ENCODE measurements at places on chromosomes 5 and 9.

DNA sequence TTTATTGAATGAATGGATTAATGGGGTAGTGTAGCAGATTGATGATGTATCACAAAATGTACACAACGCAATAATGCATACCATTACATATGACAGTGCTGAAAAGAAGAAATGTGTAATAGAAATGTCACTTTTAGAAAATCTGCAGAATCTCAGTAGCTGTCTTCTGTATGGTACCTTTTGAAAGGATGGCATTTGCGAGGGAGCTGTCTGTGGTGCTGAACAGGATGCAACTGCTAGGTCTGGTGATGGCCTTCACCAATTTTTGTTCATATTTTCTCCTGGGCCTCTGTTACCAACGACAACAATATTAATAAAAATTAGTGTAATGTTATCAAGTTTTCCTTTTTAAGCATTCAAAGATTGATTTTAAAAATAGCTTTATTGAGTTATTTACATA lies 36.2 kb upstream of the OTULIN start:
- peak; percentile 74 for DNase-seq

- no peak for DNase-seq
Observed at GRCh38 chr5:95471487-95471886, 80.3 kb downstream of the FAM81B start.

DNA sequence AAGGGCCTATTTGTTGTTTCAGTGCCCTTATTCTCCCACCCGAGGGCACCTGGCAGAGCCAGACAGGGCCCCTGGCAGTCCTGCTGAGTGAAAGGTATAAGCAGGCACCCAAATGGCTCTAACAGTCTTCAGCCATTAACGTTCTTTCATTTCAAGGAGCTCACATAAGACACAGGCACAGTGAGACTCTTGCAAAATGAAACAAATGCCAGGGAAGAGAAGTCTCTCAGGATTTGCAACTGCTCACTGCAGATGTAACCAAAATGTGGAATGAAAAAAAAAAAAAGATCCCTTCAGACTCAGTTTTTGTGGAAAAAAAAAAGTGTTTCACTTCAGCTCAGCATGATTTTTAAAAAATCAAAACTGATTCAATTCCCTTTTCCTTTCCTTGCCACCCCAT lies 155.4 kb upstream of the LHFPL2 start:
- DNase-seq = no peak

DNA sequence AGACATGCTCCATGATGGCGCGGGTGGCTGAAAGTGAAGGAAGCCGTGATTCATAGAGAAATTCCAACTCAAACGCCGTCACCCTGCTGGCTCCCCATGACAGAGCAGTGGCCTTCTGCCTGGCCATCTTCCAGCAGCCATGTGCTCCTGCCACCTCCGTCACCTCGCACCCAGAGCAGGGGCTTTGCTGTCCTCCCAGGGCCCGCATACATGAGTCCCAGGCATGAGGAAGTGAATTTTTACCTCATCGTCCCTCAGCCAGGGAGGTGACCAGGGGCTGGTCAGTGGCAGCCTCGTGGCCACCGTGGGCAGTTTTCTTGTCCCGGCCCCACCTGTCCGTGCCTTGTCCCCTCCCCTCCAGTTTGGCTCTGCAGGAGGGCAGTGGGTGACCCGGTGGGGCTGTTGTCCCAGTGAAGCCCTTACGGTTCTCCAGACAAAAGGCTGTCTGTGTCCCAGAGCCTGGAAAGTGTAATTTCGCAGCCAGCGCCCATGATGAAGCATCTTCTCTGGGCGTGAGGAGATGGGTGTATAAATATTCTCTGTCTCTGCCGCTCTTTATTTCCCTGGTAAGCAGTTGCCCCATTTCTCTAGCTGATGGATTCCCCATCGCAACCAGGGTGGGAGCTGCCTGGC lies 124.0 kb upstream of the LMX1B start:
- DNase-seq = no peak

DNA sequence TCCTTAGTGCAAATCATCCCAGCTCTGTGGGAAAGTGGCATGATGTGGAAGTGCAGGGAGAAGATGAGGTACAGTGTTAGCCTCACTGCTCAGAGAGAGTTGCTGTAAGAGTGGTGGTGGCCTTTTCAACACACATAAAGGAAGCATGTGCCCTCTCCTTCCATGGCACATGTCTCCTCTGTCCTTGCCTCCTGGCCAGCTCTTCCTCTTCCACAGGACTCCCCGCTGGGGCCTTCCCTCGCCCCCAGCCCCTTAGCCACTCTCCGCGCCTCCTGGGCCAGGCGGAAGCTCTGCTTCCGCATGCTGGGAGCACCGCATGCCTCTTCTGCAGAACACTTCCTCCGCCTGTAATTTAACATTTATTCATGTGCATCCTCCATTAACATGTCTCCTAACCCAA lies 4.8 kb upstream of the KCNMB1 start:
- DNase-seq = no peak

GRCh38 chr9:136552117-136552703 lies 6.4 kb upstream of the NOTCH1 start:
- no peak for DNase-seq

- DNase-seq = no peak
Observed at GRCh38 chr5:67694810-67695191, 498.2 kb upstream of the CD180 start.

GRCh38 chr5:115179030-115179393 lies 9.3 kb upstream of the TRIM36 start:
- no peak for DNase-seq

DNA sequence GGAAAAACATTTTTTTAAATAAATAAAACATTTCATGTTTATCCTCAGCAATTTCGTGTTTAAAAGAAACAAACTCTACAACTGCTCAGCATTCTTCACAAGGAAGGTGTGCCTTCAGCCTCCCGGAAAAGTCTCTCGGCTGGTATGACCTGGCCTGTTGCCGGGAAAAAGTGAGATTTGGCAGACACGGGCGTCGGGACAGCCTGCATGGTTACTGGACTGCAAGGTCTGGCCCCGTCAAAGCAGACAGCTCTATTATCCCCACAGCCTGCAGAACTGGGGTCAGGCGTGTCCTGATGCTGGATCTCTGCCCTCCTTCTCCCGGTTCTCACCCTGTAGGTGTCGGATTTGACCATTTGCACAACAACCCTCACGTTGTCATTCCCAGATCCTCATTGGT lies 120.3 kb upstream of the SPATA31C2 start:
- DNase-seq = peak; percentile 19

- DNase-seq = no peak
Observed at GRCh38 chr5:112998296-112998695, 21.7 kb downstream of the DCP2 start.

DNA sequence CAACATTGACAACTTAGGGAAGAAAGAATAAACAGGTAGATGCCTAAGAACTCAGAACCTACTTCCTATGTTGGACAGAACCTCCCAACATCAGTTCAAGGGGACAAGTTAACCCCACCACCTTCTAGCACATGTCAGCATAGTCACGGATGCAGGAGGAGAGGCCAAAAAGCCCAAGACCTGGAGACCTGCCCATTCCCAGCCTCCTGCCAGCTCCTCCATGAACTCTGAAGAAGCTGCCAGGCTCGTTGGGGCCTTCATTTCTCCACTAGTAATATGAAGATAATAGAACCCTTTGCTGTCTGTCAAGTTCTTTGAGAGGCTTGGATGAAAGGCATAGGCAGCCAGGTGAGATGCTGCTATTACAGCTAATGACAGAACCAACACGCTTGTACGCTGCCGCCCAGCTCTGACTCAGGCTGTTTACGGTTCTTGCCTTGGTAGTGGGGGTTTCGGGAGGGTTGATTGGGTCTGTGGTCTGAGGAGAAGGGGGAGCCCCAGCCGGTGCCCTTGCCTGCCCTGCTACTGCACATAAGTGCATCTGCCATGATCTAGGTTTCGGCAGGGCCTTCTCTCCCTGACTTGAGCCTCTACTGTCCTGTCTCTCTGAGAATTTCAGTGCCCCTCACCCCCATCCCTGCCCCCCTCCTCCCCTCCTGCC lies 82.2 kb downstream of the NRG2 start:
- DNase-seq = no peak

DNA sequence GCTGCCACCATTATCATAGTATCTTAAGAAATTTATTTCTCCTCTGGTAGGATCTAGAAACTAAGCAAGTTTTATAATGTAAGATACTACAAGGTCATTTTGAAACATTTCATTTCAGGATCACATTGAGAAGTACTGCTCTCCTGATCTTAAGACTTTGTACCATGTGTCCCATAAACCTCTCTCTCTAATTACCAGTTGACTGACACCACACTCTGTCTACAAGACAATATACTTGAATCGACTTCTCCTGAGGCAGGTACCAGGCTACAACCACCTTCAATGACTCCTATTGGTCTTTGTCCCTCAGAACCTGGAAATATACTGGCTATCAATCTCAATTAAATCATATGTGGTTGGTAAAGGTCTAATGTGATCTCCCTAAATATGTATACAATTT lies 597.0 kb downstream of the PTPRD start:
- no peak for DNase-seq

GRCh38 chr5:150862070-150862469 lies 15.7 kb downstream of the IRGM start:
- DNase-seq = no peak

GRCh38 chr5:151101151-151101550 lies 20.3 kb upstream of the TNIP1 start:
- DNase-seq = no peak

GRCh38 chr5:72452515-72453245 lies 54.5 kb downstream of the ZNF366 start:
- peak; percentile 17 for DNase-seq

DNA sequence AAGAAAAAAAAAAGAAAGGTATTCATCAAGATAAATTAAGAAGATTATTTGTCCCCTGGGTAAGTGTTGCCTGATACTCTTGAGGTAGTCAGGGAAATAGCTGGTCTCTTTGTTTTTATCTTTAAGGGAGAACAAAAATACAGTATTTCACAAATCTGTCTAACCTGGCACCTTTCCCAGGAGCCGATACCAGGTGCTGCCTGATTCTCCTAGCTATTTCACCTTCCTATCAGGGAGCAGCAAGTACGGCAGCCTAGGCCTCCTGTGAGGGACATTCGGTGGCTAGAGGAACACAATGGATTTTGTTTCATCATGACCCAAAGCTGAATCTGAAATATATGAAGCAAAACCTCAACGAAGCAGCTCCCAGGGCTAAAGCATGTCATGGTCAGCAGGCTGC lies 86.0 kb downstream of the TARS1 start:
- DNase-seq = no peak

DNA sequence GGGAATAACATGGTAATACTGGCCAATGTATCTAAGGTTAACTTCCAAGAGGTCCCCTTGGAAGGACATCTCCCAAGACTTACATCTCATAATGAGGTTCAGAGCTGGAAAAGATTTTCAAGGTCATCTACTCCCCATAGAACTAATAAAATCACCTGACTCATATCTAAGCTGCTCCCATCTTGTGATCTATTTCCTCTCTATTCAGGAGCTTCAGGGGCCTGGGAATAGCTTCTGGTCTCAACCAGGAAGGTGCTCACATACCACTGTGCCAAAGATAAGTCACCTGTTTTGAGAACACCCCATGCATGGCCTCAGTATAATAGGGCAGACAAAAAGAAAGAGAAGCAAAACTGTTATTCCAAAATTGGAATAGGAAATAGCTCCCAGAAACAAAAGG lies 74.2 kb downstream of the OXCT1 start:
- DNase-seq = no peak

DNA sequence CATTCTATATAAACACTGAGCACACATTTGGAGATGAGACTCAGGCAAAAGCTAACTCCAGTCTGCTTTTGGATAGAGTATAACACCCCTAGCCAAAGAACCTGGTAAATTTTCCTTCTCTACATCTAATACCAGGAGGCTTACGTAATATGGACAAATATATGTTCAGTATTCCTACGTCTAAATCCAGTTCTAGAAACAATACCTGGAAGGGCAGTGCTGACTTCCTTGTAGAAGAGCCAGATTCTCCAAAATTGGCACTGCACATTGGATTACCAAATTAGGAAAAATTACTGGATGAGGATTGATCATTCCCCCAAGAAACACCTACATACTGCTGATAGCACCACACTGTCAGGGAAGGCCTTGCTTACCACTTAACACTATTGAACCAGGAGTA lies 247.4 kb downstream of the SAXO1 start:
- no peak for DNase-seq

- no peak for DNase-seq
Observed at GRCh38 chr5:153267506-153267905, 223.0 kb upstream of the GRIA1 start.

DNA sequence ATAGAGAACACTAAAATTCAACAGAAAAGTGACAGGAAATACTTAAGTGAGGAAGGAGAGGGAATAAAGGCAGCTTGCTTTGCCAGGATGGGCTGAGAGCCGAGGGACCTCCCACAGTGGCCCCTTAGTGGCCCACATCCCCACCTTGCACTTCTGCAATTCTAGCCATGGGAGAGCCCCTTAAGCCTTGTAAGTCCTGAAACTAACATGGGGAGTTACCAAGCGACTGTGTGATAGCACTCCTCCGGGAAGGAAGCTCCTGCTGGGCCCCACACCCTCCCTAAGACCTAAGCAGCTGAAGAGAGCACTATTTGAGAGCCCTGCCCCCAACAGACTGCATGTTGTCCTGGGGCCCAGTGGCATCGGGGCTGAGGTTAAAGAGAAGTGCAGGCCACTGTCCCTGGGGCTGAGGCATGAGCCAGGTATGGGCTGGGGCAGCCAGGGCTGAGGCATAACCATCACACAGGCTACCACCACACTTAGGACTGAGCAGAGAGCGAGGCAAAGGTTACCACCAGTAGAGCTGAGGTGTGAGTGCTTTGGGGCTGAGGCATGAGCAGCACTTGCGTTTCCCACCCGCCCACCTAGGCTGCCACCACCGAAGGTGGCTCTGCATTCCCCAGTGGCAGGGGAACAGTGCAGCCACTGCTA lies 301.8 kb upstream of the TRPC7 start:
- no peak for DNase-seq

- DNase-seq = no peak
Observed at GRCh38 chr9:93088656-93089015, 7.4 kb upstream of the CARD19 start.

- DNase-seq = no peak
Observed at GRCh38 chr5:174110310-174110709, 64.8 kb downstream of the NSG2 start.

DNA sequence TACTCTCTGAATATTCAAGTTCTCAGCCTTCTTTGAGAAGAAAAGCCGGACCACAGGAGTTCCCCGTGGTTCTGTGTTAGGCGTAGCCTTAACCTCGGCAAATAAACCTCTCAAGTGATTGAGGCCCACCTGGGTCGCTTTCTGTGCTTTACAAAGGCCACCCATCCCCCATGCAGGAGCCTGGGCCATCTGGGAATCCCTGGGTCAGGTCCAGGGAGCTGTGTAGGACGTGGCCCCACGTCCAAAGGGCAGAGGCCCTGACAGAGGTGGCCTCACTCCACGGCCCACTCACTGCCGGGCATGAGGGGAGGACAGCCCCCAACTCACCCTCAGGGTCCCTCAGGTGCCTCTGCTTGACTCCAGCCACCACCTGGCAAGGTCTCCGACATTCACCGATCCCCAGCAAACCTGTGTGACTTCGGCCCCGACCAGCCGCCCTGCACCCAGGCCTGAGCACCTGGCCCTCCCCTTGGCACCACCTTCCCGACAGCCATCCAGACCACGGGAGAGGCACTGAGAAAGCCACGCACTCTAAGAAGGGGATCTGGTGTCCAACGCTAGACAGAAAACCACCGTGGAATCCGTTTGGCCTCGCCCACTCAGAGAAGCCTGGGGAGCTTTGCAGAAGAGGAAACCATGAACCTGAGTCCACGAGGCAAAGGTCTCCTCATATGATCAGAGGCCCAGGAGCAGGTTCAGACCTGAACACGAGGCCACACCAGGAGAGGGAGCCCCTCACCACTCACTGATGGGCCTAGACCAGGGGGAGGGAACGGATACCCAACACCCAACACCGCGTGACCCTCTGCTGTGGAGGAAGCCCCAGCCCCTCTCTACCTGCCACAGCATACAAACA lies 4.5 kb downstream of the SLC12A7 start:
- no peak for DNase-seq

GRCh38 chr9:116355153-116355921 lies 201.7 kb downstream of the PAPPA start:
- DNase-seq = no peak
